ENCODE measurements at places on chromosomes 5 and 9.
A peak's percentile ranks its signal among the peaks of the same experiment; 100 is the strongest.

GRCh38 chr5:150847334-150847695 is 994 bp downstream of the IRGM start:
- peaks cover 3% of the 10 kb centered on the region for H3K4me1 ChIP-seq
- H3K27me3 ChIP-seq = no peaks in the 10 kb centered on the region
- no peaks in the 10 kb centered on the region for H3K36me3 ChIP-seq
- DNase-seq = no peak

DNA sequence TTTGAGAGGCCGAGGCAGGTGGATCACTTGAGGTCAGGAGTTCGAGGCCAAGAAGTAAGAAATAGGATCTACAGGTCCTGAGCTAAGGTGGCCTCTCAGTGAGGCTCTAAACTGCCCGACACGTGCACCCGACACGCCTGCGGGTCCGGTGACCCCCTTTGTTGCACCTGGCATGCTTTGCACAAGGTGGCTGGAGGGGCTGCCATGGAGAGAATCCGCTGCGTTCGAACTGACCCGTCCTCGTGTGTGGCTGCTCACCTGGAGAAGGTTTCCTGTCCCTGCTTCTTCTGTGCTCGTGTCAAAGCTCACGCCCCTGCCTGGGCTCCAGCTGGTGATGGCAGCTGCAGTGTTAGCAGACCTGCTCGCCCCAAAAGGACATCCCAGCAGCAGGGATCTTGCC is 5.7 kb upstream of the OLFM1 start:
- no peaks in the 10 kb centered on the region for H3K36me3 ChIP-seq
- H3K27ac ChIP-seq = no peak overlapping the region
- H3K4me3 ChIP-seq = no peak overlapping the region
- H3K4me1 ChIP-seq = peaks cover 31% of the 10 kb centered on the region

- H3K27ac ChIP-seq = no peak overlapping the region
- H3K4me1 ChIP-seq = no peaks in the 10 kb centered on the region
- no peak overlapping the region for H3K4me3 ChIP-seq
- H3K36me3 ChIP-seq = no peaks in the 10 kb centered on the region
- no peaks in the 10 kb centered on the region for H3K27me3 ChIP-seq
- DNase-seq = no peak
Observed at GRCh38 chr9:69442486-69442885, 117.5 kb downstream of the ENTREP1 start.

DNA sequence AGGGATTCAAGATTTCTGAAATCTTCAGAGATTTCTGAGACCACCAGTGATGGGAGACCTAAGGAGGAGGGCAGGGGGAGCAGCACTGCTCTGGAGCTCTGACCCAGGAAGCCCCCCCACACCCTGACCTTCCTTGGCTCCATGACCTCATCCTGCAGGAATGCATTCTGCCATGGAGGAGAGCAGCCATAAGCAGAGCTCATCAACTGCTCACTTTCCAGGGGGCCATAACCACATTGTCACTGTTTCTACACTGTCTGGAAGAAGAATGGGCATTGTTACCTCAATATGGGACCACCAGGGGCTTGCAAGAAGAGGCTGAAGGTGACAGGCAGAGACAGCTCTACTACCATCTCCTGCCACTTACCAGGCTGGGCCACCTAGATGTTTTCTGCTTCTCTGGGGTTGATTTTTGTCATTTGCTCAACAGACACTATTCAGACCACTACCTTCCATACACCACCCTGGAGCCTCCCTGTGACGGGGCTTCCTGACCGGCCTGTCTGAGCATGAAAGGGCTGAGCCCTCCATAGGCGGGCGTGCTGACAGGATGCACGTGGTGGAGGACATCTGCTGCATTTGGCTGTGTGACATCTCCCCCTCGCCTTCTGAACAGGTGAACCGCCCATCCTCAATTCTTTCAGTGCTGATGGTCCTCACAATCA is 2.3 kb upstream of the TSC1 start:
- H3K27ac ChIP-seq = no peak overlapping the region
- no peak for DNase-seq
- H3K4me1 ChIP-seq = peaks cover 30% of the 10 kb centered on the region
- no peaks in the 10 kb centered on the region for H3K36me3 ChIP-seq
- no peaks in the 10 kb centered on the region for H3K27me3 ChIP-seq

DNA sequence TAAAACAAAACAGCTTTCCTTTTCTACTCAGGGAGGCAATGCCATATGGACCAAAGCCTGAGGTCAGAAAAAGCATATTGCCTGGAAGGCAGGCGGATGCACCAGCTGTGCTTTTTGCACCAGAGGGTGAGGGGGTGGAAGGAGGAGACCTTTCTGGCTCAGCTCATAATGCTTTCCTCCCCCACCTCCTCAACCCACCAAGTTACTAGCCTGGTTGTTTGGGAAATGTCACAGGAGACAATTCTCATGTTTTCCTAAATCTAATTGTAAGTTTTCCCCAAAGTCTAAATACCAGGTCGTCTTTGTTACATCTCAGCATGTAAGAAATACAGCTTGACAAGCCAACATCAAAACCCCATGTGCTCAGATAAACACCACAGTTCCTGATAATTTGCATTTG is 72.6 kb upstream of the DMRTA1 start:
- H3K4me3 ChIP-seq = no peak overlapping the region
- no peaks in the 10 kb centered on the region for H3K27me3 ChIP-seq
- H3K4me1 ChIP-seq = no peaks in the 10 kb centered on the region
- no peak for DNase-seq
- H3K36me3 ChIP-seq = no peaks in the 10 kb centered on the region

- no peak overlapping the region for H3K4me3 ChIP-seq
Observed at GRCh38 chr9:27377147-27377807, 80.3 kb upstream of the EQTN start.

- H3K36me3 ChIP-seq = no peaks in the 10 kb centered on the region
- H3K27me3 ChIP-seq = no peaks in the 10 kb centered on the region
- H3K4me1 ChIP-seq = peaks cover 75% of the 10 kb centered on the region
- H3K27ac ChIP-seq = peak overlapping the region; percentile 93
Observed at GRCh38 chr9:95048225-95049087, 269.1 kb downstream of the FANCC start.

- no peak for DNase-seq
- H3K4me3 ChIP-seq = no peak overlapping the region
- H3K27ac ChIP-seq = no peak overlapping the region
Observed at GRCh38 chr9:3224931-3225330, 300.9 kb downstream of the RFX3 start.

GRCh38 chr5:122073864-122074263 is 4.2 kb downstream of the LOX start:
- H3K4me1 ChIP-seq = peaks cover 25% of the 10 kb centered on the region
- no peaks in the 10 kb centered on the region for H3K36me3 ChIP-seq
- no peak overlapping the region for H3K27ac ChIP-seq

- H3K27me3 ChIP-seq = no peaks in the 10 kb centered on the region
- peaks cover 11% of the 10 kb centered on the region for H3K4me1 ChIP-seq
- DNase-seq = no peak
- no peak overlapping the region for H3K4me3 ChIP-seq
Observed at GRCh38 chr9:34562135-34562745, 27.3 kb downstream of the CNTFR start.

DNA sequence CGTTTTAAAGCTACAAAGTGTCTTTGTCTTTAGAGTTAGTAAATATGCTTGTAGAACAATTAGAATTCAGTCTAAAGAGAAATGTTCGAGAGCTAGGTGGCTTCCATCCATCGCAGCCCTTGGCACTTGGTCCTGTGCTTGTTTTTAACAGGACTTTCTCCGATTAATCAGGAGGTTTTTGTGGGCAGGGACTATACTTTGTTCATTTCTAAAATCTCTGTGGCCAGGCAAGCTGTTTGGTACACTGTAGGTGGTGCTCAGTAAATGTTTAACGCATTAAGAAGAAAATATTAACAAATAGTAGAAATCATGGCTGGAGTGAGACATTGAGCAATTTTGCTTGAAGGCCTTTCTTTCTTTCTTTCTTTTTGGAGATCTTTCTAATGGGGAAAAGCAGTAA is 20.8 kb downstream of the AGXT2 start:
- no peak for DNase-seq
- peaks cover 20% of the 10 kb centered on the region for H3K4me1 ChIP-seq
- no peaks in the 10 kb centered on the region for H3K36me3 ChIP-seq
- H3K4me3 ChIP-seq = no peak overlapping the region

GRCh38 chr5:74240783-74241750 is 399.5 kb downstream of the ENC1 start:
- no peaks in the 10 kb centered on the region for H3K36me3 ChIP-seq
- peak overlapping the region; percentile 12 for H3K27ac ChIP-seq
- H3K4me1 ChIP-seq = peaks cover 35% of the 10 kb centered on the region
- H3K4me3 ChIP-seq = no peak overlapping the region
- H3K27me3 ChIP-seq = no peaks in the 10 kb centered on the region
- peak; percentile 79 for DNase-seq
